ENCODE measurements at places on chromosomes 11 and 22.

GRCh38 chr11:74636630-74637184 is 44.3 kb downstream of the POLD3 start:
- peak; percentile 90 for DNase-seq

DNA sequence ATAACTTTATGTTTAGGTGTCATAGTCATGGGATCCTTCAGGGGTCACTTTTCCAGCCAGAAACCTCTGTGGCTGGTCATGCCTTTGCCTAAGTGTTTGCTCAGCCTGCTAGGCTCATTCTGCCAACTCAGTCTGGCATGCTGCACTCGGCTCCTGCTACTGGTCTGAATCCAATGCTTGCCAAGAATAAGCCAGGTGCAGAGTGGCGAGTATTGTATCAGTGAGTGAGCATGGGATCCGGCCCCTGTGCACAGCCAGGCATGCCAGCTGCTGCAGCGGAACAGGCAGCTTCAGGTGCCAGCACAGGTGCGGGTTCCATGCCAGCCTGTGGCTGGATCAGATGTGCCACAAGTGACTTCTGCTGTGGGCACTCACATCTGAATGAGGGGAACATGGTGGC is 1269.3 kb upstream of the CNTN5 start:
- DNase-seq: no peak

DNA sequence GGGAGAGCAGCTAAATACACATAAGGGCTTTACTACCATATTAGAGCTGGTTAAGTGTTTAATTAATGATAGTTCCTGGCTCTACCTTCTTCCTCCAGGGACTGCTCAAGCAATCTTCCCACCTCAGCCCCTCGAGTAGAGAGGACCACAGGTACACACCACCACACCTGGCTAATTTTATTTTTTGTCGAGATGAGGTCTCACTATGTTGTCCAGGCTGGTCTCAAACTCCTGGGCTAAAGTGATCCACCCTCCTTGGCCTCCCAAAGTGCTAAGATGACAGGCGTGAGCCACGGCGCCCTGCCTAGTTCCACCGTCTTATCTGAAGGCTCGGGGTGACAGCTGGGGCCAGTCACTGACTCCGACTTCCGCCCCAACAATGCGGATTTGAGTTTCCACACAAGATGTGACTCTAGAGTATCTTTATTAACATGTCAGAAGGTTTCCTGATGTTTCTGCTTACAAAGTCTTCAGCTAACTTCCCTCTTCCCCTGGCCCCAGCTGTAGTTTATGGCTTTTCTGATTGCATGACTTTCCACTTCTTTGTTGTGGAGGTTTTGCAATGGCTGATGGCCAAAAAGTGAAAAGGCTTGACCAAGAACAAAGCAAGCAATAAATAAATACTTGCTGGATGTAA is 16.8 kb downstream of the TPST2 start:
- peak; percentile 57 for DNase-seq

- no peak for DNase-seq
Observed at GRCh38 chr22:46914916-46915894, 152.8 kb downstream of the TBC1D22A start.

DNA sequence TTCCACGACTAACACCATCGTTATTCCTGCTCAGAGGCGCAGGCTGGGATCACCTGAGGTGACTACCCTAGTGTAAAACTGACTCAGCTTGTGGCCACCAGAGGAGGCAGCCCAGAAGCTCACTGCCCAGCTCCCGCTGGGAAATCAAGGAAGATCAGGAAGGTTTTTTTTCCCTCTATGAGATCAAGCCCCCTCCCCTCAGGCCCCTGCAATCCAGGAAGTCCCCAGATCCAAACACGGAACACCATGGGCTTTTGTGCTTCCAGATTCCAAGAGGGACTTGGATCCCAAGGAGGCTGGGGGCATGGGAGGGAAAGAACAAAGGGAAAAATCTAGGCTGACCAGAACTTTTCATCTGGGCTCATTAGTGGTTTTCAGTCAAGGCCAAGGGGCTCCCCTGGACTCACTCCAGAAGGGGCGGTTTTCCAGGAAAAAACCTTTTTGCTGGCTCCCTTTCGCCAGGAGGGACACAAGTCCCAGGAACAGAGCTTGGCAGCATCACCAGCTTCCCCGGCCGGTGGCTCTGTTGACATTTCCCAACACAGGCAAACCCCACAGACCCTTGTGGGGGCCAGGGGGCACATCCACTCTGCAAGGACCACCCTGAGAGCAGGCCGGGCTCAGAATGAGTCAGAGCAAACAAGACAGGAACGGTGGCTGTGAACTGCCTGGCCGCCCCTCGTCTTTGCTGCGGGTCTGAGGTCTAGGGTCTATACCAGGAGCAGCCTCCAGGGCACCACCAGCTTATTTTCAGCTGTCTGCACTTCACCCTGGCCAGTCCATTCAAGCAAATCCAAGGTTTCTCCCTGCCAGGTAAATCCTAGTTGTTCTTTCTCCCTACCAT is 36.8 kb downstream of the MYH9 start:
- DNase-seq: peak; percentile 65

DNA sequence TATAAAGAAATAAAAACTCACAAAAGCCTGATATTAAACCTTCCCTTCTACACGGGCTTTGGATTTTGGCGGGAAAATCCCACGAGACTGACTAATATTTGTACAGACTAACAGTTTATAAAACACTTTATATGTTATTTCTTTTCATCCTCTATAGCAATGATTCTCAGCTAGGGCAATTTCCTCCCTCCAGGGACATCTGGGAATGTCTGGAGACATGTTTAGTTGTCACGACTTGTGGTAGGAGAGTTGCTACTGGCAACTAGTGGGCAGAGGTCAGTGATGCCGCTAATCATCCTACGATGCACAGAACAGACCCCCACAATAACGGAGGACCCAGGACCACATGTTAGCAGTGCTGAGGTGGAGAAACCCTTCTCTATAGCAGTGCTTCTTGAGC is 304.8 kb upstream of the PITPNB start:
- DNase-seq: no peak

DNA sequence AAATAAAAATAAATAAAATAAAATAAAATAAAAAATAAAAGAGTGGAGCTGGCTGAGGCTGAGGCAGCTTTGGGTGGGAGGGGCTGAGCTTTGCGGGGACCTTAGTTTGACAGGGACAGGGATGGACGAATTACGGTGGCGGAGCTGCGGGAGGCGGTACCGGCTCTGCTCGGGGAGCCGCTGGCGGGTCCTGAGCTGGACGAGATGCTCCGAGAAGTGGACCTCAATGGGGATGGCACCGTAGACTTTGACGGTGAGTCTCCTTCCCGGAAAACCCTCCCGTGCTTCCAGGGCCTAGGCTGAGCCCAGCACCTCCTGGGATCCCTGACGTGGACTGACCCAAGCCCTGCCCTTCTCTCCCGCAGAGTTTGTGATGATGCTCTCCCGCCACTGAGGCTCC is 3.1 kb downstream of the CABP4 start:
- DNase-seq: no peak

GRCh38 chr11:86069408-86070101 is 671 bp upstream of the PICALM start:
- DNase-seq: peak; percentile 99

GRCh38 chr11:1854132-1854948 is 1.5 kb downstream of the LSP1 start:
- DNase-seq: no peak

GRCh38 chr11:3644817-3645235 is at the start of gene ART1:
Gene ART1, plus strand, starts transcription at chr11:3645128. Its CDS starts 14,086 bp downstream, at chr11:3659214.
- DNase-seq: peak; percentile 31

- no peak for DNase-seq
Observed at GRCh38 chr11:89608234-89608966, 101.7 kb upstream of the TRIM77 start.

DNA sequence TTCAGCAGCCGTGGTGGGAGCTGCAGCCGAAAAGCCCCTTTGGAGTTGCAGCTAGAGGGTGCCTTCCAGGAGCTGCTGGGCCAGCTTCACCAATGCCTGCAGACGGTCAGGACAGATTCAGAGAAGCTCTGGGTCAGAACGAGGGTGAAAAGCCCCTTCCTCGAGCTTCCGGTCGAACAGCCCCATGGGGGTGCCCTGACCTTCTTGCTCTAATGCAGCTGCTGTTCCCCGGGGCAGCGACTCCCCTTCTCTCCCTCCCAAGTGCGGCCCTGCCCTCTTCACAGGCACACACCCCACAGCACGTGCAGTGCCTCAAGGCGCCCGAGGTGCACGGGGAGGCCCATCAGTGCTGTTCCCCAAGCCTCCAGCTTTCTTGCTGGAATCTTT is 9.6 kb upstream of the IFITM3 start:
- DNase-seq: no peak

- no peak for DNase-seq
Observed at GRCh38 chr11:97280347-97280746, 890.5 kb downstream of the JRKL start.

DNA sequence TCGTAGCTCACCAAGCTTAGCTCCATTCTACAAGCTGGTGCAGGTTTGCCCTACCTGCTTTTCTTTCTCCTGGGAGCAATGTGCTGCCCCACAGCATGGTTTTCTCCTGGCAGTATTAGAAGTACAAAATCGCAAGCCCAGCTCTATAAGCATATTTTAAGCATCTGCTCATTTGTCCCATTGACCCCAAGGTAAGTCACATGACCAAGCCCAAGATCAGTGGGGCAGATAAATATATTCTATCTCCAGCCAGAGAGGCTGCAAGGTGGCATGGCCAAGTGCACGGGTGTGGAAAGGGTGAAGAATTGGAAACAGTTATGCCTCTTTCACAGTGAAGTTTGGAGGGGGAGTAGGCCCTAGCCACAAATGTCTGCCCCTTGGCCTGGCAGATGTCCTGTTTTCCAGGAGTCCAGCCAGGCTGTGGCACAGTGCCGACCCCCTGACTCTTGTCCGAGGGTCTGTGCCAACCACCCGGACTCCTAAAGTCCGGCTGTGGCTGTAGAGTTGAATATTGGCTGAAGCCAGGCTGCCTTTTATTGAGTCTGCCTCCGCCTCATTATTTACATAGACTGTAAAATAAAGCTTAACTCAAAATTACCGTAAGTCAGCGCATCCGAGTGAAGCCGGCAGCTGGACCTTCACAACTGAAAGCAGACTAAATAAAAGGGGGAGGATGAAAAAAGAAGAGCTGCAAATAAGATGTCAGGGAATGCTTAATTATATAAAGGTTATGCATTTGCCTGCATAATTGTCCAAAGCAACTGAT is 165.7 kb downstream of the COMMD9 start:
- no peak for DNase-seq

- DNase-seq: no peak
Observed at GRCh38 chr11:62148271-62148980, 24.6 kb downstream of the INCENP start.

- DNase-seq: no peak
Observed at GRCh38 chr11:105937738-105938137, 84.3 kb downstream of the MSANTD4 start.

DNA sequence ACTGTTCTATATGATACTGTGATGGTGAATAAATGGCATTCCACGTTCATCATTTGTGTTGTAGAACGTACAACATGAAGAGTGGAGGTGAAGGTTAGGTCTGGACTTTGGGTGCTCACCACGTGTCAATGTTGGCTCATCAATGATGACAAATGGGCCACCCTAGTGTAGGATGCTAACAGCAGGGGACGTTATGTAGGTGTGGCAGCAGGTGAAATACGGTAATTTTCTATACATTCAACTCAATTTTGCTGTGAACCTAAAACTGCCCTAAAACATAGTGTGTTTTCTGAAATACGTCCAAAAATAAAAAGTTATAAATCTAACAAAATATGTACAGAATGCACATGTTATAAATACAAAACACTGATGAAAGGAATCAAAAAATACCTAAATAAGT is 6.2 kb downstream of the KRTAP5-6 start:
- no peak for DNase-seq

DNA sequence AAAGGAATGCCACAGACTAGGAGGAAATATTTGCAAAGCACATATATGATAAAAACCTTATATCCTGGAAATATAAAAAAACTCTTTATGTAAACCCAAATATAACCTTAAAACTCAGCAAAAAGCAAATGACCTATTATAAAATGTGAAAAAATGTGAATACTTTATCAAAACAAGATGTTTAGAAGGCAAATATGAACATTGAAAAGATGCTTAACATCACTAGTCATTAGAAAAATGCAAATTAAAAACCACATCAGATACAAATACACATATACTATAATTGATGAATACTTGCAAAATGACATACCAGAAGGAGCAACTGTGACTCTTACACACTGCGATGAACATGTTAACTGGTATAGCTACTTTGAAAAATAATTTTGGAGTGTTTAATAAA is 511.2 kb upstream of the LRRC4C start:
- DNase-seq: no peak

Data from EH (cell line).